Choroid plexus epithelial cell (primary cell): ENCODE measurements at places on chromosomes 11 and 22.
A peak's percentile ranks its signal among the peaks of the same experiment; 100 is the strongest.

DNA sequence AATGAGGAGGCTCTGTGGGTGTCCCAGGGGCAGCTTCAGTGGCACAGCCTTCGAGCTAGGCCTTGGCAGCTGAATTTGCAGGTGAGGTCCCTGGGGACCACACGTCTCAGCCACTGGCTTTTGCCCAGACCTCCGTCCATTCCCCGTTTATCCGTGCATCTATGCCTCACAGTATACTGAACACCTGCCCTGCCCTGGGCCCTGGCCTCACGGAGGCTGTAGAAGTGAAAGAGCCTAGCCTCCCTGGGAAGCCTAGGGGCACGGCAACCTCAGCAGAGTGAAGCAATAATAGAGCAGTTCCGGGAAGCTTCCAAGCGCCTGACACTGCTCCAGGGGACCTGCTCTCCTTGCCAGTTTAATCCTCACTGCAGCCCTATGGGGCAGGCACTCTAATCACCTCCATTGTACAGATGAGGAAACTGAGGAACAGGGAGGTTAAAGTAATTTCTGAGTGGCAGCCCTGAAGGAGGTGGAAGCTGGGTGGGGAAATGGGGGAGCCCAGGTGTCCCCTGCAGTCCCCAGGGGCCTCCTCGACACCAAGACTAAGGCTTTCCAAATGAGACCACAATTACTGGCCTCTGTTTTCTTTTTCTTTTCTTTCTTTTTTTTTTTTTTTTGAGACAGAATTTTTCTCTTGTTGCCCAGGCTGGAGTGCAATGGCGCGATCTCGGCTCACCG, 2.7 kb upstream of the NFAM1 start:
- DNase-seq = no peak

DNA sequence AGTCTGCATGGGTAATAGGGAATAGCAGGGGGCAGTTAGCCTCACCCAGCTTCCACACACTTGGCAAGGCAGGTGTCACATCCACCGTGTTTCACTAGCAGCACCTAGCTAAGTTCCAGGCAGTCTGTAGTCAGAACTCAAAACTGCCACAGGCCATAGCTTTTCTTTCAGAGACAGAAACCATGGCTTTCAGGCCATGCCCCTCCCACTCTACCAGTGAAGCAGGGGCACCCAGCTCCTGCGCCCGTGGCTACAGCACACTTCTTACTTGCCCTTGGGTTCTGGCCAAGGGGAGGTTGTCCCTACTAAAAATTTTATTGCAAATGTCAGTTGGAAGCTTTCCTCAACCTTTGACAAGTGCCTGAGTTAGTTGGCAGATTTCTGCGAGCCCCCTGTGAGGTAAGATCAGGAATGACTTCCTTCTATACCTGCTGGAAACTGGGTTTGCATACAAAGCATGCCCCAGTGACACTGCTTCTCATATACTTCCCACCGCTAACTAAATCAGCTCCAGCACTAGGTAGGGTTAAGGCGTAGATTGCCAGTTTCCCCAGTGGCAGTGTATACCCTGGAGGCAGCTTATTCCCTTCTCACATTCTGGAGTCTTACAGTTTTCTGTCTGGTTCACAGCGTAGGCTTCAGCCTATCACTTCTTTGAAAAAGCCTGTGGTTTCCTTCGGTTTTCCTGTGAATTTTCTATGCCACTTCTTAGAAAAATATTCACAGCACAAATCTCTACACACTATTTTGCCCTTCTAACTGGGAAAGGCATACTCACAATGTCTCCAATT, 139.0 kb upstream of the LUZP2 start:
- peak; percentile 2 for DNase-seq

- DNase-seq = peak; percentile 47
Observed at GRCh38 chr11:120316880-120317688, 8.0 kb upstream of the TLCD5 start.

GRCh38 chr11:67060111-67060522, 3.5 kb downstream of the RHOD start:
- DNase-seq = peak; percentile 57

DNA sequence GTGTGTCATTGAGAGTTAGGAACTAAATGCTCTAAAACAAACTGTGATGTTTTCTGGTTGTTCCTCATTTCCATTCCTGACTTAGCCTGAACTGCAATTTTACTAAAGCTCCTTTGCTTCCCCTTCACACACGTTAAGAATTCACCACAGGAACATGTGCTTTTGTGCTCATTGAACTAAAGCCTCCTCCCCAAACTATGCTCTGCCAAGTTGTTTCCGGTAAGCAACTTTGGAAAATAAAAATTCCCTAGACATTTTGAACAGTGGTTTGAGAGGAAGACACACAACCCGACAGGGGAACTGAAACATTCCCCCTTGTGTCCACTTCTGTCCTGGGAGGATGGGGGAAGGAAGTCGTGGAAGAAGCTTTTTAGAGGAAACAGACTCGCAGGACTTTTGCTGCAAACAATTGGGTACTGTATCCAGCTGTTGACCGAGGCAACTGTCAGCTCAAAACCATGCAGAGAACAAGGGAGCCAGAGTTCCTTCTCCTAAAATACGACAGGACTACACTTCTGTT, 66.9 kb downstream of the GAB2 start:
- DNase-seq = peak; percentile 70

DNA sequence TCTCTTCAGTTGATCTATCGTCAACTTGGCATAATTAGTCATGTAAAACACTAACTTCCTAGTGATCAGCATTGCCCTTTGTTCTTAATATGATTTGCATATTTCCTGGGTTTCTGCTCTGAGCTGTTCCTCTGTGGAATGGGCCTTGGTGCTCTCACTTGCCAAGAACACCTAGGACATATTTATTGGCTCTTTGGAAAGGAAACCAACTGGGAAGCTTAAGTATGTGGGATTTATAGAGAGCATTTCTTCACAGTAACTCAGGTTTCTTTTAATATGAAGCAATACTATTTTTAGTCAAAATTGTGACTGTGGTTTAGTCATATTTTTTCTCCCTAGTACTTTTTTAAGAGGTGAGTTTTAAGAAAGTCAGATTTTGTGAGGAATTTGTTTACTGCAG, 28.8 kb downstream of the FAT3 start:
- DNase-seq = no peak

GRCh38 chr11:61384271-61385242, 7.8 kb upstream of the TMEM216 start:
- DNase-seq = peak; percentile 69

DNA sequence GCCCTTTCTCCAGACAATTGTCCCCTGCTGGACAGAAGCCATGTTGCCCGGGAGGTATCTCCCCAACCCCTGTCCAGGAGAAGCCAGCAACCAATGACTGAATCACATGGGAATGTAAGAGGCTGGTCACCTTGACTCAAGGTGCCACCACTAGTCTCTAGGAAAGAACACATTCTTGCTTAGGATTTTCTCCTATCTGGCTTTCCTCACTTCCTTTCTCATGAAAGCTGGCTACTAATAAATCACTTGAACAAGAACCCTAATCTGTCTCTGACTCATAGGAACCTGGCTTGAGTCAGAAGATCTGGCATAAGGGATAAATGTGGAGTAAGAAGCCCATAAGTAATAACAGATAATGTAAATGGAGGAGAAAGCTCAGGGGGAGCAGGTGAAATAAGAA, 101.4 kb upstream of the C11orf87 start:
- DNase-seq = peak; percentile 41

- DNase-seq = peak; percentile 89
Observed at GRCh38 chr11:45872651-45873356, 12.6 kb upstream of the MAPK8IP1 start.

- DNase-seq = peak; percentile 42
Observed at GRCh38 chr11:64152841-64153691, 12.8 kb downstream of the MACROD1 start.

DNA sequence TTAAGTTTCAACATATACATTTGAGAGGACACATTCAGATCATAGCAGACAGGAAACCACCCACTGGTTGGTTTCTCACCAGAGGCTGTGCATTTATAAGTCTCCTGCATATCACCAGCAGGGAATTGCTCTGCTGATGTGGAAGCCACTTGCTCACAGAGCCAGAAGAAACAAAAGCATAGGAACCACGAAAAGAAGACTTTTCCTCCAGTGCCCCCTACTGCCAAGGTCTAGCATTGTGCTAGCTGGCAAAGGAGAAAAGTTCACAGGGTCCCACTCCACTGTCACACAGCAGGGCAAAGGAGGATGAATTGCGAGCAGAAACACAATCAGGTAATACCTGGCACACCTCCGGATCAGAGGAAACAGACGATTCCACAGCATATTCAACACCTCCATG, 28.9 kb upstream of the ISX start:
- no peak for DNase-seq

DNA sequence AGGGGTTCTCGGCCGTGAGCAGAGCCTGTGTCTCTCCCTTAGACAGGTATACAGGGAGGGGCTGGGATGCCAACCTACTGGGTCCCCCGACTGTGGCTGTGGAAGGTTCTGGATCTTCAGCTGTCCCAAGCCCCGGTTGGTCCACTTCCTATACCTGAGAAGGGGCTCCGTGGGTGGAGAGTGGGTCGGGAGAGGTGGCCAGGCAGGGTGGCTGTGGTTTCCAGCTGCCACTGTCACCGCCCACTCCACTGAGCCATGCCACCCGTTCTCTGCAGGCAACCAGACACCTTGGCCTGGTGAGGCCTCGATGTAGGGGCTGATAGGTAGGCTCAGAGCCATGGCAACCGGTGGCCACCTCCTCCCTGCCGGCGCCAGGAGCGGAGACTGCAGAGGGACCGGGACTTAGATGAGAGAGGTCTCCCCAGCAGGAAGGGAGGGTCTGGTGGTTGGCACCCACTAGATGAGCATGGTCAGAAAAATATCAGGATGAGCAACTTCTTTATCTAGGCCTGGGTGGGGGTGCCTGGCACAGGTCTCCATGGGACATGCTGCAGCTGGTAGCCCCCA, 53.8 kb downstream of the TRIOBP start:
- no peak for DNase-seq

DNA sequence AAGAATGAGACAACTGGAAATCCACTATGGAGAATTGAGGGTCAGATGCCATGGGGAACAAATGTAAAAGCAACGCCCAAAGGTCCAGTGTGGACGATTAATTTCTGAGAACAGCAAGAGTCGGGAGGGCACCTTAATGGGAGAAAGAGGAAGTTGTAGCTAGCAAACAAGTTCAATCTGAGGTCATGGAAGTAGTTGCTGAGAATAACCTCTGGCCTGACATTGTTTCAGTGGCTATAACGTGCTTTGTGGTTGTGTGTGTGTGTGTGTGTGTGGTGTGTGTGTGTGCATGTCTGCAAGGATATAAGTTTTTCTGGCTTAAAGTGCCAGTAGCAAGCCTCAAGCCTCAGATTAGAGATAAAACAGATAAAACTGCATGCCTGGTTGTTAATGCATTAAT, 1630.1 kb upstream of the TENM4 start:
- DNase-seq = peak; percentile 4

- peak; percentile 69 for DNase-seq
Observed at GRCh38 chr11:96219981-96220623, 122.9 kb downstream of the MAML2 start.

GRCh38 chr11:99881610-99882009, 805.5 kb upstream of the ARHGAP42 start:
- no peak for DNase-seq

DNA sequence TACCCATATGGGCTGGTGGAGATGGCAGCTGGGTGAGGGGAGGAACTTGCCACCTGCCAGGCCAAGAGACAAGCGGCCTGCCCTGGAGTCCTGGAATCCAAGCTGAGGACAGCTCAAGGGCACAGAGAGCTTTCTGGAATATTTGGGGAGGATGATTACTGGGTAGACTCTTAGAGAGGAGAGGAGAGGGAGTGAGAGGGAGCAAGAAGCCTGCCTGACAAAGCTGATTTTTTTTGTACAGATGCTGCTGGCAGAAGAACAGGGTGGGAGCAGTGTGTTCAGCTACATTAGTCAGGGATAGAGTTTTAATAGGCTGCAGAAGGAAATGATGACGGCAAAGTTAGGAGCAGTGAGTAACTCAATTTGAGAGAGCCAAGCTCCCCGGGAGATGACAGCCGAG, 299.3 kb downstream of the NXPE2 start:
- DNase-seq = no peak

DNA sequence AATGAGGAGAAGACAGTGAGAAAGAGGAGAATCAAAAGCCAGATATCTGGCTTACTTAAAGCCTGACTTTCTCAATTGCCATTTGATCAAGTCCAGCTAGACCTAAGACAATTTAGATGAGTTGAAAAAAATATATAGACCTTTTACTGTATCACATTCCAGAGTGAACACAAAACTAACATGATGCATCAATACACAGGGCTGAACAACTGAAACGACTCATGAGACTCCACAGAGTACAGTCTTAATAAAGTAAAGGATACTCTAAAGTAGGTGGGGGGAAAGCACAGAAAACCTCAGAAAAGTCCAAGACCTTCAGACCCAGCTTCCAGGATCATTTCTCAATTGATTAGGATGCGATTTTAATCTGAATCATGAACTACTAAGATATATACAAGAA, 95.3 kb upstream of the OR9G4 start:
- no peak for DNase-seq

DNA sequence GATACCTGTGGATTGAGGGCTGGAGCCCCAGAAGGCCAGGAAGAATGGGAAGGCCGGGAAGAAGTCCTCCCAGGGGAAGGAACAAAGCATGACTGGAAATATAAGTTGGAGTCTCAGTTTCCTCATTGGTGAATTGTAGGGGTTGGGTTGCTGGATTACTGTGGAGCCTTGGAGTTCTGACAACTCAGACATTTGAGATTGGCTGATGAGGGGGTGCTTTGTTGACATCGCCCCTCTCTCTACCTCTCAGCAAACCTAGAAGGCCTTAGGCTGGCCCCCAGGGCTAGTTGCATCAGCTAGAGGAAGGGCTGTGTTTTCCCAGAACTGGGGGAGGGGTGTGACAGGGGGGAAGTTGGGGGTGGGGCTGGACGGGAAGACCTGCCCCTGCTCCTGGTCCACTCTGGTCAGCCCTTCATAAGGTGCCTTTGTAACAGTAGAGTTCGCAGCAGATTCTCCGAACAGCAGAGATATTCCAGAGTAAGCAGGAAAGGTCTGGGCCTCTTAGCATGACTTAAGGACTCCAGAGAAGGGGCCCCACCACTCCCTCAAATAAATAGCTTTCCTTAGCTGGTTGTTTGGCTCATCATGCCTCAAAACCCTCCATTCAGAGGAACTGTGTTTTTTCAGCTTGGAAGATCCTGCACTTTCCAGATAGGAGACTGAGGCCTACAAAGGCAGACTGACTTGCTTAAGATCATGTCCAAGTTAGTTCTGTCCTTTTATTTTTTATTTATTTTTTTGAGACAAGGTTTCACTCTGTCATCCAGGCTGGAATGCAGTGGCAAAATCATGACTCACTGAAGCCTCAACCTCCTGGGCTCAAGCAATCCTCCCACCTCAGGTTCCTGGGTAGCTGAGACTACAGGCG, 12.5 kb upstream of the THRSP start:
- peak; percentile 60 for DNase-seq
